CD4-positive, alpha-beta T cell treated with Interleukin-10 for 1 hour (primary cell): ENCODE measurements at places on chromosomes 11 and 22.

GRCh38 chr11:127864861-127865260 is 722.5 kb downstream of the ETS1 start:
- DNase-seq = no peak

GRCh38 chr11:117843666-117844484 is 19.3 kb upstream of the FXYD2 start:
- peak; percentile 83 for DNase-seq

DNA sequence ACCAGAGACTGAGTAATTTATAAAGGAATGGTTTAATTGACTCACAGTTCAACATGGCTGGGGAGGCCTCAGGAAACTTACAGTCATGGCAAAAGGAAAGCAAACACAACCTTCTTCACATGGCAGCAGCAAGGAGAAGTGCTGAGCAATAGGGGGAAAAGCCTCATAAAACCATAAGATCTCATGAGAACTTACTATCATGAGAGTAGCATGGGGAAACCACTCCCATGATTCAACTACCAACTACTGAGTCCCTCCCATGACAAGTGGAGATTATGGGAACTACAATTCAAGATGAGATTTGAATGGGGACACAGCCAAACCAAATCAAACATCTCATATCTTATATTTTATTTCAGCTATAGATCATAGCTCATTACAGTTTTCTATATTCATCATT is 33.0 kb downstream of the GRIA4 start:
- DNase-seq = no peak

DNA sequence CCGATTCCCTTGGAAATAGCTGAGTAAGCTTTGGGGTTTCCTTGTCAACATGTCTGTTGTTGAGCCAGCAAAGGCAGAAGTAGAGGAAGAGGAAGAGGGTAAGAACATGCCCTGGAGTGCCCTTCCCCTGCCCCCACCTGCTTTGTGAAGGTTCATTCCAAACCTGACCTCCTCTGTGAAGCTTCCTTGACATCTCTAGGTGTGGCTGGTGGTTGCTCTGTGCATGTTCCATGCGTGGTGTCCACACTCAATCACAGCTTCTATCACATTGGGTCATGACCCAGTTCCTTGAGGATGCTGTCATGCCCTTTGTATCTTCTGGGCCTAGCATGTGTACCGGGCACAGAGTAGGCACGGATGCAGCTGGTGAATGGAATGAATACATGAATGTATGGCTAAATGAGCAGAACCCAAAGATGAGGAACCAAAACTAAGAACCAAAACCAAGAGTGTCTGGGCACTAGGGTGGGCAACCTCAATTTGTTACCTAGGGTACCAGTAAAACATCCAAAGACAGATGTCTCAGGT is 23.7 kb upstream of the FXYD6 start:
- no peak for DNase-seq

- DNase-seq = no peak
These were observed 37.0 kb upstream of the FTH1 start for GRCh38 chr11:62004473-62004872.

DNA sequence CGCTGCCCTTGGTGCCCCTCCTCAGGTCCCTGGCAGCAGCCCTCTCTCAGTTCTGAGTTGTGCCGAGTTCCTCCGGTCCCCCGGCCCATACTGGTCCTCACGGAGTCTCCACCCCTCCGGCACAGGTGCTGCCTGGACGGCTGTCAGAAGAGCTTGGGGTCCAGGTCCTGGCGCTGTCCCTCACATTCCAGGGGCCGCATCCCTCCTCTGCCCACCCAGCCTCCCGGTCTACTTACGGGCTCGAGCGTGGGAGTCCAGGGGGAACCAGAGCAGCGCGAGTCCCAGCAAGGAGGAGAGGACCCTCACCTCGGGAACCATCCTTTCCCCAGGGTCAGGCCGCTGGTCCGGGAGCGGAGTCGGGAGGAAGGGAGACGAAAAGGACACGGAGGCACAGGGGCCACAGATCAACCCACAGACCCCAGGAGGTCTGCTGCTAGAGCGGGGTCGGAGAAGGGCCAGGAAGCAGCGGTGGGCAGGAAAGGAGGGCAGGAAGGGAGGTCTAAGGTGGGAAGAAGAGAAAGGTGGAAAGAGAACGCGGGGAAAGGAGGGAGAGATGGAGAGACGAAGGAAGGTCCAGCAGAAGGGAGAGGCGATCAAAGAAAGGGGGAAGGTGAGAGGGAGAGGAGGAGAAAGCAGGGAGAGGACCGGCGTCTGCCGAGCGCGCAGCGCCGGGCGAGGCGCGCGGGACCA is 510 bp downstream of the CHRDL2 start:
- no peak for DNase-seq

DNA sequence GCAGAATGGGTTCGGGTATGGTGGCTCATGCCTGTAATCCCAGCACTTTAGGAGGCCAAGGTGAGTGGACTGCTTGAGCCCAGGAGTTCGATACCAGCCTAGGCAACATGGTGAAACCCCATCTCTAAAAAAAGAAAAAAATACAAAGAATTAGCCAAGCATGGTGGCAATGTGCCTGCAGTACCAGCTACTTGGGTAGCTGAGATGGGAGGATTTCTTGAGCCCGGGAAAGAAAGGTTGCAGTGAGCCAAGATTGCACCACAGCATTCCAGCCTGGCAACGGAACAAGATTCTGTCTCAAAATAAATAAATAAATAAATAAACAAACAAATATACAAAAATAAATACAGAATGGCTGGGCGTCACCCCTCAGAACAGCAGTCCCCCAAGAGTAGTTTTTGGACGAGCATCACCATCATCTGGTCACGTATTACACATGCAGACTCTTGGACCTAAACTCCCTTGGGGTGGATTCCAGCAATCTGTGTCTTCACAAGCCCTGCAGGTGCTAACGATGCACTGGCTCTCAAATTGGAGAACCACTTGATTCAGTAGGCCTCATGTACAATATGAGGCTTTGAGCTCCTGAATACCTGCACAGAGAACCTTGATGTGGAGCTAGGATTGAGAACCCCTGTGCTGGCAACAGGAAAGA is 33.5 kb downstream of the CLMP start:
- no peak for DNase-seq

DNA sequence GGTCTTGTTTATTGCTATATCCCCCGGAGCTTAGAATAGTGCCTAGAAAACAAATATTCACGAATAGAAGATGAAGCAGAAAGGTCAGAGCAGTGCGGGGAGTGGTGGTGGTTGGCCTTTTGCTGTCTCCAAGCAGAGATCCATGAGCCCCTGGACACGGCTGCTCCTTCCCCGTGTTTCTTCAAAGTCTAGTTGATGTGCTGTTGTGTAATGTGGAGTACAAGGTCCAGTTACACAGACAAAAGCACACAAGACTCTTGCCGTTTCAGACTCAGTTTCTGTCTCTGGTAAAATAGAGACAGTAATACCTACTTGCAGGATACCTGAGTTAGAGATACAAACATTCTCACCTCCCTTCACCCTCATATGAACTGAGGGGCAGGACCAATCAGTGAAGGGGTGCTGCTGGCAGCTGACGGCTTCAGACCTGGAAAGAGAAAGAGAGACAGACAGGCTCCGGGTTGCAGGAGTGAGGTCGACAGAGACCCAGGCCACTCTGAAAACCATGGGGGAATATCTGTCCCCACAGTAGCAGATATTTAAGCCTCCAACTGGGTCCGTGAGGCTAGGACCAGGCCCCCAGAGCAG is 56.2 kb downstream of the RASSF10 start:
- DNase-seq = no peak

DNA sequence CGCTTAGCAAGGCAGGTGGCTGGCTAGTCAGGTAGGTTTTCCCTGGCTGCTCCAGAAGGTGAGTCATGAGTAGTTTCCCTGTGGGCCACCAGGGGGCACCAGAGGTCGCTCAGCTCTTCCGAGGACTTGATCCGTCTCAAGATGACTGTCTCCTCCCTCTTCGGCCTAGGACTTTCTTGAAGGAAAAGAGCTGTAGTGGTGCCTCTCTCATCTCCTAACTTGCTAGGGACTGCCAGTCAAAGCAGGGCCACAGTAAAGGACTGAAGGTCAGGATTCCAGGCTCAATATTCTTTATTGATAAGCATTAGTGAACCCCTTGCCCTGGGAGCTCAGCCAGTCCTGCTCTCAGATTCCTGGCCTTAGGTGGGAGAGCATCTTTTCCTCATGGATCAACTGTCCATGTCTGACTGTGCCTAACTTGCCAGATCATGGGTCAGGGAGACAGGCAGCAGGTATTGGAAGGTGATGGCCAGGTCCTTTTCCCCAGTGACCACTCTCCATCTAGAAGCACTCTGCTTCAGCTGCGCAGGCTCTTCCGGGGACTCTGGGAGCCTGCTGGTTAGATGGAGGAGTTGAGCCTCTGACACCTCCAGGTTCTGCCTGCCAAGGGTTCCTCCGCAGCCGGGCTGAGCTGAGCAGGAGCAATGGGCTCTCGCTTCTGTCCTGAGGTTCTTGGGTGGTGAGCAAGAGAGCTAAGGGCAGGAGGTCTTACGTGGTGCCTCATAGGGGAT is 1.9 kb downstream of the POLD4 start:
- peak; percentile 77 for DNase-seq

- no peak for DNase-seq
These were observed 12.3 kb downstream of the DGAT2 start for GRCh38 chr11:75780888-75781287.

- no peak for DNase-seq
These were observed 981.3 kb downstream of the OPCML start for GRCh38 chr11:132551016-132551415.

- no peak for DNase-seq
These were observed 812 bp upstream of the SMTN start for GRCh38 chr22:31080164-31080847.

GRCh38 chr11:30496935-30497334 is 89.2 kb downstream of the MPPED2 start:
- DNase-seq = no peak

GRCh38 chr11:27916541-27917100 is 191.3 kb downstream of the KIF18A start:
- DNase-seq = no peak

DNA sequence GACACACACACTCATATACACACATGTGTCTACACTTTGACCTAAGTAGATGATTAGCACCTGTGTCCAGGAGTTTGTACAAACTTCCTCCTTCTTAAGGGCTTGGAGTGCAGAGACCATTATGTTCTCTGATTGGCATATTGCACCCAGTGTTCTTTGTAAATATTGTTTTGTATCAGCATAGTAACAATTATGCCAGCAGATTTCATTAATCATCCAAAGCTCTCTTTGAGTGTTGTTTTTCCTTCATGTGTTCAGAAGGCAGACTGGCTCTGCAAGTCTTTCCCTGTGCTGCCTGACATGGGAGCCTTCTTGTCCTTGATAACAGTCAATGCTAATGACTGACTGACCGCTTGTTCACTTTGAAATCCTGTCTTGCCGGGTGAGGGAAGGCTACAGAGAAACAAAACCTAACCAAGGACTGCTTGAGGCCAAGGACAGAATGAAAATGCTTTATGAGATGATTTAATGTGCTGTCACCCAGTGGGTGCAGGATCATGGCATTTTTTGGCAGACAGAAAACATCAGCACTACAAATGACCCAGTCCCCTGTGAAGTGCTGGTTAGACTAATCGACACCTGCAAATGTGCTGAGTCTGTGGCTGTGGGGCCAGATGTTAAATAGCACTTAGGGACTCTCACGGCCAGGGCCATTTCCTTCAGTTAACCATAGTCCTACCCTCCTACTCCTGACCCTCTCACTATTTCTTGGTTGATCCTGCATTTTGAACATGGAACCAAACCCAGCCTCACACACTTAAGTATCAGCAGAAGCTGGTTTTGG is 6.6 kb upstream of the BARX2 start:
- DNase-seq = no peak

GRCh38 chr22:48212727-48213126 is 1450.3 kb downstream of the TBC1D22A start:
- no peak for DNase-seq

- DNase-seq = no peak
These were observed 9.3 kb downstream of the TENM4 start for GRCh38 chr11:79431535-79431934.

GRCh38 chr11:21814169-21814568 is 378.7 kb upstream of the ANO5 start:
- DNase-seq = no peak

DNA sequence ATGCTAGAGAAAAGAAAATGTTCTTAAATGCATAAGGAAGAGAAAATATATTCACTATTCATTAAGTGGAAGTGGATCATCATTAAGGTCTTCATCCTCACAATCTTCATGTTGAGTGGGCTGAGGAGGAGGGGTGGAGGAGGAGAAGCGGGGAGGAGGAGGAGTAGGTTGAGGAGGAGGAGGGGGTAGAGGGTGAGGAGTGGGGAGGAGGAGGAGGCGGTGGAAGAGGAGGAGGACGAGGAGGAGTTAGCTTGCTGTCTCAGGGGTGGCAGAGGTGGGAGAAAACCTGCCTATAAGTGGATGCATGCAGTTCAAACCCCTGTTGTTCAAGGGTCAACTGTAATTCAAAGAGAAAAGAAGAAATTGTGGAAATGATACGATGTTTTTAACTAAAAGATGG is 71.6 kb downstream of the MYEOV start:
- DNase-seq = no peak

- no peak for DNase-seq
These were observed 63.9 kb downstream of the PKNOX2 start for GRCh38 chr11:125228445-125228844.

DNA sequence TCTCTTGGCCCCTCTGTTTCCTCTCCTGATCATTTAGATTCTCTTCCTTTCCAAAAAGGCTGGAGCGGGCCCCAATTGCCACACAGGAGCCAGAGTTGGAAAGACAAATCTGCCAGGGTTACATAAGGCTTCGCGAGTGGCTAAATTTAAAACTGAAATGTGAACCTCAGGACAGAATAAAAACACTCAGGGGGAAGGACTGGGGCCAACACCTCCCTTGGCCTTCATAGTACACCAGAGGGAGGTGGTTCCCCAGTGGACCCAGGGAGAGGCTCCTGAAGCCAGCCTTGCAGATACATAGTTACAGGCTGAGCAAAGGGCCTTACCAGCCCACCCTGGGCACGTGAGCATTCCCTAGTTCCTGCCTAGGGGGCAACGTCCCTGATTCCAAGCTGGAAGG is 150.1 kb downstream of the MN1 start:
- DNase-seq = no peak

- DNase-seq = no peak
These were observed 3.6 kb upstream of the IGF2 start for GRCh38 chr11:2142762-2143202.

DNA sequence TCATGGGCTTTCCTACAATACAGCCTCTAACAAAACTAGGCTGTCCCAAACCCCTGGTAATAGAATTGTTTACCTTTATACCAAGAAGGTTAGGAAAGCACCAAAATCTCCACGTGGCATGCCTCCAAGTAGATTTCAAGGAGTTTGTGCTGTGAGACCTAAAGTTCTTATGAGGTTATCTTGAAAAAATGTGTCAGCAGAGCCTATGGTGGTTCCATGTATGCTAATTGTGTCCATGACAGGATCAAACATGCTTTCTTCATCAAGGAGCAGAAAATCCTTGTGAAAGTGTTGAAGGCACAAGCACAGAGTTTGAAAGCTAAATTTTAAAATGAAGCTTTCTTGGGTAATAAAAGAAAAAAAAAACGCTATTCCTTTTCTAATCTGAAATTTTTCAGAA is 36.2 kb downstream of the CCDC73 start:
- DNase-seq = no peak
